Trophoblast cell (in vitro differentiated cells and primary cell): ENCODE measurements at places on chromosomes 3 and 15.

DNA sequence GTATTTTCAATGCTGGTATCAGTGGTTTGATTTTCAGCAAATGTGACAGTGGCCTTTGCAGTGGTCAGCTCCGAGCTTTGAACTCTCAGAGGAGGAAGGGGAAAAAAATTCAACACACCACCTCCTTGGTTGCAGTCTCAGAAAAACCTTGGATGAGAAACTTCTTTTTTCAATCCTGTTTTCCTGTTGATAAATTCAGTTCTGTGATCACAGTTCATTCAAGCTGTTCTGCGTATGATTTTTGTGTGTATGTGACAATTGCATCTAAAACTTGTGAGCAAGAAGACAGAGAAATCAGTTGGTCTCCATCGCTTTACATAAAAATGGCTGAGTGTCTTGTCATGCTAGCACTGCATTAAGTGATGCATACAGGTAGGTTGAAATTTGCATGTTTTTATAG is 19.2 kb downstream of the ZBTB38 start:
- DNase-seq, result no peak

- no peak for DNase-seq
These were observed 57.2 kb downstream of the SLC15A2 start for GRCh38 chr3:121951291-121951919.

GRCh38 chr15:45863881-45864580 is 229.2 kb downstream of the SQOR start:
- no peak for DNase-seq

DNA sequence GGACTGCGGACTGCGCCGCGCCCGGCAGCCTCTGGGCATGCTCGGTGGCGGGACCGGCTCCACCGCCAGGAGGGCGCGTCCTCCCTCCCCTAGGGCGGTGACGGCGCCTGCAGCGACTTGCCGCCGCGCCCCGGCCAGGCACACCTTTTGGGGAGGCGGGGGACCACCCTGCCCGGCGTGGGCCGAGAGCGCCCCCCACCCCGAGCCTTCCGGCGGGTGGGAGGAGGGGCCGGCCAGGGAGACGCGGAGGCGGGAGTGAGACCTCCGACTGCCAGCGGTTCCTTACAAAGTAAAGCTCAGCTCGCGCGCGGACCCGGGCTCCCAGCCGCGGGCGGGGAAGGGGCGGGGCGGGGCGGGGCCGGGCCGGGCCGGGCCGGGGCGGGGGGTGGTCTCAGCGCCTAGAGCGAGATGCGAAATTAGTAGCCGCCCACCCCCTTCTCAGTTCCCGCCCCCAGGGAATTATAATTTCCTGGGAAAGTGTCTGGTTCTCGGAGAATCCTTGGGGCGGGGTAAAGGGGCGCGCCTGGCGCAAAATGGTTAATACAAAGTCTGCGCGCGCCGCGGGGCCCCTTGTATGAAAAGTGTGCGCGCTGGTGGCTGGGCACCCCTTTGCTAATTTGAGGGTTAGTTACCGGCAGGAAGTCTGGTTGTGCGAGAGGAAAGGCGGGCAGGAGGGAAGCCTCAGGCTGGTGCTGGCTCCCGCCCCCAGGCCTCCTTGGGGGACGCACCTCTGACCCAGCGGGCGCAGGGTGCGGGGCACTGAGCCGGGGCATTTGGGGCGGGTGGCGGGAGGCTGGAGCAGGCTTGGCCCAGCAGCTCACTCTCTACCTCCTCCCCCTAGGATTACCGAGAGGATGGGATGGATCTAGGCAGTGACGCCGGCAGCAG is 224.8 kb upstream of the IL12A start:
- peak; percentile 83 for DNase-seq

DNA sequence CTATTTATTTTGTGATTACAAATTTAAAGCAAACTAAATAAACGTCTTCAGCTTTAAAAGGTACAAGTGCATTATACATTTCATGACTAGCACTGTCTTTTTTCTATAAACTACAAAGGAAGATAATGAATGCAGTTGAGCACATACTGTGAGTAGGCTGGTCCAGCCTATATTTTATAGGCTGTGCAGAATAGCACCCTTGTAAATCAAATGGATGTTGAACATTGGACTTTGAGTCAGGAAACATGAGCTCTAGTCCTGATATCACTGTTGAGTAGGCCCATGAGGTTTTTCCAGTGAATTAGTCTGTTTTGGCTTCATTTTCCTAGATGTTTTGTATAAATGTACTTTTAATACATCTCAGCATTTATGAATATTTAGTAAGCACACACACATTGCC is 447.3 kb upstream of the KCNMB2 start:
- no peak for DNase-seq

DNA sequence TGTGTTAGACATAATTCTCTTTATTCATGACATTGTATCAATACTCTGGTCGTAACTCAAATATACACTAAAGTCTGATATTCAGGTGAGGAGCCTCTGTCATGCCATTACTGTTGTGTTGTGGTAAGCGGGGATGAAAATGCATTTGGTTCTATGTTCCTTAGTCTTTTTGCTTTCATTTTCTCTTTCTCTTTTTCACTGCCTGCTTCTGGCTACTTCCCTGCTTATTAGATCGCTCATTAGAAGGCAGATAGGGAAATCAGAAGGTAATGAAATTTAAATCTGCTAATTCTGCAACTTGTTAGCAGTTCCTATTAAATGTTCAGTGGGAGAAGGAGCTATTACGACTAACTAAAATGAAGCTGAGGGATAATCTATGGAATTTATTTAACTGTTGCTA is 345.0 kb downstream of the GRM7 start:
- DNase-seq, result no peak

DNA sequence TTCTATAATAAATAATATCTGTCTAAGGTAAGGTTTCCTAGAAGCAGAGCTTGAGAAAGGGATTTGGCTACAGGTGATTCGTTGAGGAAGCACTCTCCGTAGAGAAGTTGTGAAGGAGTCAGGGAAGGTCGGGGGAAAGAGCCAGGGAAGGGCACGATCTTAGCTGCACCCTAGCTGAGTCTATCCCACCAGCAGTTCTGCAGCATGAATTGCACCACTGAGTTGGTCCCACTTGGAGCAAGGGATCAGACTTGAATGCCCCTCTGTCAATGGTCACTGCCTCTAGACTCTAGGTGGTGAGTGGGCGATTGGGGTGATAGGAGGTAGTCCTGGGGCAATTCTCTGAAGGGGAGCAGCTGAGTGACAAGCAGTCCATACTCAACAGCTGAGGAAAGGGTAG is 13.5 kb downstream of the TMC3 start:
- DNase-seq, result no peak

DNA sequence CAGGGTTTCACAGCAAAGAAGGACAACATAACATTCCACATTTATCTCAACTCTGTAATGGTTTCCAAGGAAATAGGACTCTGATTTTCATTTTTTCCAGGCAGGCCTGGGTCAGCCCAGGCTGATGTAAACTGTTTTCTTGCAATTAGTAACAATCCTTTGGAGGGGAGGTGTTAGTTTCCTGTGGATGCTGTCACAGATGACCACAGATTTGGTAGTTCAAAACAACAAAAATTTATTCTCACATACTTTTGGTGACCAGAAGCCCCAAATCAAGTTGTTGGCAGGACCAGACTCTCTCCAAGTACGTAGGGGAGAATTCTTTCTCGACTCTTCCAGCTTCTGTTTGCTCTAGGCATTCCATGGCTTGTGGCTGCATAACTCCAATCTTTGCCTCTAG is 88.0 kb downstream of the EDEM1 start:
- peak; percentile 72 for DNase-seq

DNA sequence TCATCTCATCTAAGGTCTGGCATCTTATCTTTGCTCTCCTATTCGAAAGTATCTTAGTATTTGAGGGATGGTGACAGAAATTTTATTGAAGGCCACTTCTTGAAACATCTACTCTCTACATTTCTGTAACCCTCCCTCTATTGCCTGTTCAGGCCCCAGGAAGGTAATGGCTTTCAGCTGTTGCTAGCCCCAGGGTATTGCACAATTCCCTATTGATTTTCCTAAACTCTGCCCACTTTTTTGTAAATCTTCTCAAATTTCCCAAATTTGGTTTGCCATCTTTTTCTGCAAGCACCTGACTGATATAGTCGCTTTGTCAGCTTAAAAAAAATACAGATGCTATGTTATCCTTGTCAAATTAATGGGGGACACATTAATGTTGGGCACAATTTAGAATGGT is 242.1 kb downstream of the RAP2B start:
- no peak for DNase-seq

DNA sequence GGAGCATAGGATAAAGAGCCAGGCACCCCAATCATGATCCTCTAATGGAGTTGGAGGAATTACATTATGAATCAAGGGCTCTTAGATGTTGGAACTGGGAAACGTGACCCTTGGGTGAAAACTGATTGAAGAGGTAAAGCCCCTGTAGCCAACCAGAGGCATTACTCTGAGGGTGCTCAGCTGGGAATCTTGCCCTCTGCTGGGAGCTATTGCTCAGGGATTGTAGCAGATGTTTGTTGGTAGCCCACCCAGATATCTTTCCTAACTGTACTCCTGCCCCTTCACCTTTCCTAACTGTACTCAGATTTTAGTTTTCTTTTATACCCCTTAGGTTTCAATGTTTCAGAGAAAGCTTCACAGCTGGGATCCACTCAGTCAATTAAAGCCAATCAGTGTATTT is 74.2 kb downstream of the RARB start:
- no peak for DNase-seq

DNA sequence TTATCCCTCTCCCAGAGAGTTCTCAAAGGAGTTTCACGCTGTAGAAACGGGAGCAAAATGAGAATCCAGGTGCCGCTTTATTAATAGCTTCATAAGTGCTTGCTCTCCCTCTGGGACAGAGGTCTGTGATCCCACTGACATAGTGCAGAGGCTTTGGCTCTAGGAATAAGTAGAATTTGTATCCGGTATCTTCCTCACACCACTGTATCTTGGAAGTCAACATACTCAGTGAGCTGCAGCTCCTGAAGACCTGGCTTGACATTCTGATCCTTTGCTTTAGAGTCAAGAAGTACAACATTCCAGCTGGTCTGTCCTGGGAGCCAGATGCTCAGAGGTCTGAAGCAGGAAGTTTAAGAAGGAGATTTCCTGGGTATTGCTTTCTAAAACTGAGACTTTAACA is 323.0 kb downstream of the LPP start:
- no peak for DNase-seq

GRCh38 chr15:83653639-83654378 is at the start of gene ADAMTSL3:
TSS of gene ADAMTSL3 (plus strand) at chr15:83654123. CDS start at chr15:83655762, 1,639 bp downstream.
- no peak for DNase-seq

- no peak for DNase-seq
These were observed 216.0 kb downstream of the SNRPN start for GRCh38 chr15:25170781-25171110.

DNA sequence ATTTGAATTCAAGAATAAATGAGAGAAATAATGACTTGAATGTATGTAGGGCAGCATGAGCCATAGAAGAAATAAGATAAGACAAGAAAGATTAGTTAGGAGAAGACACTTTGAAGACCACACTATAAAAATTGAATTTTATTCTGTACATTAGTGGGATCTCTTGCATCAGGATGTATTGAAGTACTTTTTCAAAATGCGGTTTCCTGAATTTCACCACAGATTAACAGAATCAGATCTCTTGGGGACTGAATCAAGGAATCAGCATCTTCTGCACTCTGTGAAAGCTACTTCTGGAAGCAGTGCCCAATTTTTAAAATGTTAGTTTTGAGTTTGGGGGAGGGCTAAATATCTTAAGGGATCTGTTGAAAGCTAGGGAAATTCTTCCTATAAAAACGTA is 763.9 kb upstream of the GOLIM4 start:
- no peak for DNase-seq

DNA sequence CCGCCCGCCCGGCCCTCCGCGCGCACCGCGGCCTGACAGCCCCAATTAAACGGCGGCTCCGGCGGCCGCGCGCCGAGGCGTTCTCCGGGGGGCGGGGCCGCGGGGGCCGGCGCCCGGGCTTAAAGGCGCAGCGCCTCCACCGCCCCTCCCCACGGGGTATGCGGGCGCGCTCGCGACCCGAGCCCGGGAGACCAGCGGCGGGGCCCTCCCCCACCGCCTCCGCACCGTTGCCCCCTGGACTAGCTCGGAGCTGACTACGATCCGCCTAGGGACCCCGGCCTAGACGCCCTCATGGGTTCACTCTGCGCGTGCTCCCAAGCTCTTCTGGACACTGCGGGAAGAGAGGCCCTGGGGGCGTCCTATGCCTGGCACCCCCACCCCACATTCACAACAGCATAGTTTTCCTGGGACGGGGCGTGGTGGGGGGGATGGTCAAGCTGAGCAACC is at the start of gene DUSP7:
Gene DUSP7 (minus strand): TSS at position 51 of the 447 bp plus-strand sequence. CDS start 205 bp downstream, outside the sequence.
- DNase-seq, result peak; percentile 44

DNA sequence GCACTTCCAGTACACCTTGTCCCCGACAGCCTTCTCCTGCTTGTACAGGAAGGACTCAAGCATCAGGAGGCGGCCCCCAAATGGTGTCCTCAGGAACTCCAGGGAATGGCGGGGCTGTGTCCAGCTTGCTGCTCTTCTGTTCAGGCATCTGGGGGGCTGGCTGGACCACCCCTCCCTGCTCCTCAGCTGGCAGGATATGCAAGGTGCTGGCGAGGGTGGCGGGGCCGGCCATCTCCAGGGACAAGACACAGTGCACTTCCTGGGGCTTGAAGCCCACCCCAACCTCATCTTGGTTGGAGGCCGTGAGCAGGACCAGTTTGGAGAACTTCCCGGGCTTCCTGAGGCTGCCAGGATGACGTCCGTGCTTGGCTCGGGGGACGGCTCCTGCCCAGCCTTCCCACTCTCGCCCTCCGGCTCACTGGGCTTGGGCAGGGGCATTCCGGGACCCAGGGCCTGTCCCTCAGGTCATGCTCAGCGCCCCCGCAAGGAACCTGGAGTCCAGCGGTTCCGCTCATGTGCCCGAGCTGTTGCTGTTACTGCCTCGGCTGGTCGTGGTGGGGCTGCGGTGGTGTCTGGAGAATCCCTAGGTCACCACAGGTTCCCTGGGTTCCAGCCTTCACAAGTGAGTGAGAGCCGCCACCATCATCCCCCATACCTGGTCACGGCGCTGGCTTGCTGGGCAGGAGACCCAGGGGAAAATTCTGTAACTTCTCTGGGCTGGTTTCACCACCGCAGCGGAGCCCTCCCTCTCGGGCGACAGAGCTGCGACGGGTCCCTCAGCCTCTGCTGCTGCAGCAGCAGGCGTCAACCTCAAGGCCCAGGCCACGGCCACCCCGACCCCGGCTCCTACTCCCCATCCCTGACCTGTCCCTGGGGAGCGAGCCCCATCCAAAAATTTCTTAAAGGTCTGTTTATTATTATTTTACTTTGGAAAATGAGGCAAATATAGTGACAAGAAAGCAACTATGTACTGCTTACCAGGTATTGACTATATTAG is 82.8 kb upstream of the FXR1 start:
- DNase-seq, result no peak

- DNase-seq, result no peak
These were observed 6.8 kb upstream of the ADPGK start for GRCh38 chr15:72790302-72790910.

DNA sequence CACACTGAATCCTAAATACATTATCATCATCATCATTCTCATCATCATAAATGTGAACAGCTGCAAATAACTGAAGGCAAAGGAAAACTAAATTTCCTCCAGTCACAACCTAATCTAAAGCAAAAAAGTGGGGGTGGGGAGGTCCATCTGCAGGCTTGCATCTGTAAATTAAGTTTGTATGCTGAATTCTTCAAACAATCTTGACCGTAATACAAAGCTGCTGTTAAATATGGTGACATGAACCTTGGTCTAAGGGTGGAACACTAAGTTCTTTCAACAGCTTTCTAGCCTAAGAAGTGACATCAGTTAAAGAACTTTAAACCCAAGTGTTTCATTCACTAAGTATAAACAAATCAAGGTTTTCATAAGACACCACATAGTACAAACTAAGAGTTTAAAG is 4.3 kb downstream of the LRRFIP2 start:
- DNase-seq, result no peak
